ENCODE measurements at places on chromosomes 1 and 21.

GRCh38 chr21:17784604-17785402 is 34.4 kb downstream of the C21orf91 start:
- DNase-seq = no peak

DNA sequence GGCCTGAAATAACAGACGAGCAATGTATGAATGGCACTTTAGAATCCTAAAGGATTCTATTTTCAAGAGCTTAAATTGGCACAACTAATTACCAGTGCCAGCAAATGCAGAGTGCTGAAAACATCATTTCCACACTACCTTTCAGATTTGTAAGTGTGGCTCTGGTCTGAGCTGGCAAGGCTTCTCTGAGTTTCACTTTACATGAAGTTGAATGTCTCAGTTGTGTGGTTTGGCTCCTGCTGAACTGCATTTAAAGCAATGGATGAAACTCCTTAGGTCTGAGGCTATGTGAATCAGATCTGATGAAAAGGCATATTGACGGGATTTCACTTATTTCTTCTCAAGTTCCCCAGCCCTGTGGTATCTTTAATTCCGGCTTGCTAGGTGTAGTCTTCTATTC is 114.8 kb upstream of the PTGFR start:
- DNase-seq = no peak

DNA sequence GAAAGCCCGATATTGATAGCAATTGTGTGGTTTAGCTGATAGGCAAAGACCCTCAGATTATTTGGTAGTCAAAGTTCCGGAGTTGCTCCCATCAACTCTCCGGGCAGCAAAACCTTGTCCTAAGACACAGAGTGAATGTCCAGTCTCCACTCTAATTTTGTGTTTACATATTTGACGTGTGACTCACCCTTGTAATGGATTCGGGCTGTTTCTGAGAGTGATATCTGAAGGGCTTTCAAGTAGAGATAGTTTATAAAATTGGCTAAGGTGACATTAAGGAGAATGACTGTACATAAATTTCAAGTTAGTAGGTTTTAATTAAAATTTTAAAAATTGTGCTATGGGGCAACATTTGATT is 154.2 kb downstream of the CNIH3 start:
- DNase-seq = no peak

DNA sequence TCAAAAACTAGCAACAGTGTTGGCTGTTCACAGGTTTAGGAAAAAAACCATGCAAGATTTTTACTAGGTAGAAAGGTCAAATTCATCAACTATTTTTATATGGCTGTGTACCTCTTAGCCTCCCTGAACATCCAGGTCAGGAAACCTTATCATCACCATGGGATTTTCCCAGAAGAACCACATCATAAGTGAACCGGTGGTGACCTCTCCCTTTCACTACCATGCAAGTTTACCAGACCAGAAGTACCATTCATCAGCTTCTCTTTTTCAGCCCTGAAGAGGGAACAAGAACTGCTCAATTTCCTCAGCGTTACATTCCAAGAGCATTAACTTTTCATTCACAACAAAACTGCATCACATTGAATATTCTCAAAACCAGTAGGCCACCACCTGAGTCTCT is 5.9 kb downstream of the SSBP3 start:
- no peak for DNase-seq

DNA sequence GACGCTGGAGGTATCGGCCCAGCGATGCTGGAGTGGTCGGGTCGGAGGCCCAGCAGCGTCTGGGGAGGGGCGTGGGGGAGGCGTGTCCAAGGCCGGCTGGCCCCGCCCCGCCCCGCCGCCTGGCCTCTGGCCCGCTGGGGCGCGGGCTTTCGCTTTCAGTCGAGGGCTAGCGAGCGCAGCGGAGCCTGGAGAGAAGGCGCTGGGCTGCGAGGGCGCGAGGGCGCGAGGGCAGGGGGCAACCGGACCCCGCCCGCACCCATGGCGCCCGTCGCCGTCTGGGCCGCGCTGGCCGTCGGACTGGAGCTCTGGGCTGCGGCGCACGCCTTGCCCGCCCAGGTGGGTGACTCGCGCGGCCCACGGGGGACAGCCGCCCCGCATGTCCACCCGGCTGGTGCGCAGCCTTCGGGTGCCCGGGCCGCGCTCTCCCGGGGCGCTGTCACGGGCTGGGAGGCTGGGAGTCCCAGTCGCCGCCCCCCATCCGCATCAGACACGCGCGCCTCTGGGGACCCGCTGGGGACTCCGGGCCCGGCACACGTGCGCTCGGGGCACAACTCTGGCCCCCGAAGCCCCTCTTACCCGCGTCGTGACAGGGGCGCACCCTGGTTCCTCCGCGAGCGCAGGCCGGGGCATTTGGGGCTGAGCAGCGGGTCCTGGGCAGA is at the start of gene TNFRSF1B:
TNFRSF1B (plus strand) TSS at position 158 of the 659 bp plus-strand sequence; CDS start at position 259, 101 bp downstream.
- DNase-seq = no peak

- peak; percentile 59 for DNase-seq
Measured at GRCh38 chr1:185733818-185734735, at the start of gene HMCN1. Gene HMCN1 (plus strand): TSS chr1:185734391. CDS start chr1:185734780, 389 bp downstream.

GRCh38 chr1:205351984-205352713 is 4.6 kb downstream of the KLHDC8A start:
- no peak for DNase-seq

GRCh38 chr1:23422941-23423340 is 1.6 kb downstream of the TCEA3 start:
- no peak for DNase-seq

DNA sequence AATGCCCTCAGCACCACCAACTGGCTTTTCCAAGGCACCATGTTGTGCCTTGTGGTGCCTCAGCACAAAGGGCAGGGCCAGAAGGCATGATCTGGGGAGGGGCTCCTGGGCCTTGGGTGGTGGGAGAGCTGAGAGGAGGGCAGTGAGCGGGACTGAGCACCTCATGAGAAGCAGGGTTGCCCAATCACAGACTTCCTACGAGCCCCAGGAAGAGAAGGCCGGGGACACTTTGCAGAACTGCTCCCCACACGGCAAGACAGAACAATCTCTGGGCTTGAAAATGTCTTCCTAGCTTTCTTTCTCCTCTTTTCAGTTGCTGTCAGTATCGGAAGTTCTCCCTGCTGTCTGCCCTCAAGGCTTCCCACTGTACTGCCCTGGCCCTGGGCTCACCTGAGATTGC is 6.8 kb downstream of the KCNJ10 start:
- no peak for DNase-seq

DNA sequence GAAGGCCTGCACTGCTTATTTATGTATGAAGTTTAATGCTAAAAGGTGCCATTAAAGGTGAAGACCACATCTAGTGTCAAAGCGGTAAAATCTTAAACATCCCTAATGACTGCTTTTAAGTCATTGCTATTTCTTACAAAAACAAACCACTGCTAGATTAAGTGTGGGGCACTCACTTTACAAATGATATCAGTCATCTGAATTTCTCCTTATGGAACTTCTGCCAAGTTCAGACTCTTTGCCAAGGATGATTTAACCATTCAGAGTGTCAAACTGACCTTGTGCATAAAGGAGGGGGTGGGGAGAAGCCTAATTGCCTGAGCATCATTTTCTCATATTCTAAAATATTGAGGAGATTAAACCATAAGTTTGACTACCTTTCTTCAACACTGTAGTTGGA is 271.5 kb downstream of the TGFB2 start:
- no peak for DNase-seq

GRCh38 chr1:2546515-2547209 is 9.5 kb upstream of the TNFRSF14 start:
- peak; percentile 94 for DNase-seq

- no peak for DNase-seq
Measured at GRCh38 chr1:180424848-180425457, 77.4 kb downstream of the ACBD6 start.

- DNase-seq = no peak
Measured at GRCh38 chr1:154496383-154496782, 5.6 kb upstream of the TDRD10 start.

DNA sequence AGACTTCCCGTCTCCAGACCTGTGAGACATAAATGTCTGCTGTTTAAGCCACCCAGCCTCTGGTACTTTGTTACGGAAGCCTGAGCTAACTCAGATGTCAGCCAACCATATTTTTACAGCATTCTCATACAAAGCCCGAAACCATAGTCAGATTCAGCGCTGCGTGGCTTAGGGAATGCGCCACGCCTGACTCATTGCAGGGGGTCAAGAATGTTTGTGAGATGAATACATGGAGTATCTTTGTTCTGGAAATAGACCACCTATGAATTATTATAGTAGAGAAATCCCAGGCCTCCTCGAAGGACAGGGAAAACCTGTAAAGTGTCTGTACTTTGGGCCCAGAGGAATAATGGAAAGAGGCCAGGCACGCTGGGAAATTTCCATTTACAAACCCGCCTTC is 434.8 kb downstream of the CAMTA1 start:
- DNase-seq = no peak

GRCh38 chr1:82160036-82160435 is 359.3 kb downstream of the ADGRL2 start:
- DNase-seq = no peak

- no peak for DNase-seq
Measured at GRCh38 chr1:205576805-205577761, 54.7 kb downstream of the ELK4 start.

DNA sequence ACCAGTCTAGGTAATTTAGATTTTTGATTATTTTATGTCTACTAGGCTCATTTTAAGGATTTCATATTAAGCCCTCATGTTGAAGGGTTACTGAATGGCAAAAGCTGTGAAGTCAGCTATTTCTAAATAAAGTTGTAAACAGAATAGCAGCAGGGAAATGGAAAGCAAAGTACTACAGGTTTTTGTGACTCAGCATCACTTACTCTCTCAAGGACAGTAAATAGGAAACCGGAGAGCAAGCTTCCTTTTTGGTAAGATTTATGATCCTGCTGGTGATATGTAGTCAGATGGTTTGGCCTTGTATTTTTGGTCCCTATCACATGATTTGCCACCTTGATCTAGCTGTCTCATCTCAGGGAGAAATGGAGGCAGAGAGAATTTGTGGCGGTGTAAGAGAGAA is 226.0 kb downstream of the RPS6KC1 start:
- DNase-seq = no peak

DNA sequence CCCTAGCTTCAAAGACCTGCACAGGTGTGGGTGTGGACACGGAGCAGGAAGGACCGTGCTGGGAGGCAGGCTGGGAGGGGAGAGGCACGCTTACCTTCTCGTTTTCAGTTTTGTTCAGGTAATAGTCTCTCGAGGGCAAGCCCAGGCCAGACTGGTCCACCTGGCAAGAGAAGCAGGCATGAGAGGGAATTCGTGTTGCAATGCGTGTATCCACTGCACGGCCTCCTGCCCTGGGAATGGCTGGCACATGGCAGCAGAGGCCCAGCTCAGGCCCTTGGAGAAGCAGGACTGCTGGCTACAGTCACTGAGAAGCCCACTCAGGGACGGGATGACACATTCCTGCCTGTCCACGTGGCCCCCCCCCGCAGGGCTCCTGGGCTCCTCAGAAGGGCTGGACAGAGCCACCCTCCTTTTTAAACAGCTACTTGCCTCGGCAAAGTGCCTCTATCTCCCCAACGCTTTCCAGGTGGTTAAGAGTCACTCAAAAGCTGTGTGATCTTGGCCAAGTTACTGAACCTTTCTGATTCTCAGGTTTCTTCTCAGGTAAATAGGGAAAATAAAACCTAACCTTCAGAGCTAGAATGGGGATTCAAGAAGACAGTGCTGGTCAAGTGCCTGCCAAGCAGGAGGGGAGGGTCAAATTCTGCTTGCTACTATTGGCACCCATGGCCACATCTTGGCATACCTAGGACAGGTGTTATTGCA is 32.7 kb downstream of the ECE1 start:
- no peak for DNase-seq

DNA sequence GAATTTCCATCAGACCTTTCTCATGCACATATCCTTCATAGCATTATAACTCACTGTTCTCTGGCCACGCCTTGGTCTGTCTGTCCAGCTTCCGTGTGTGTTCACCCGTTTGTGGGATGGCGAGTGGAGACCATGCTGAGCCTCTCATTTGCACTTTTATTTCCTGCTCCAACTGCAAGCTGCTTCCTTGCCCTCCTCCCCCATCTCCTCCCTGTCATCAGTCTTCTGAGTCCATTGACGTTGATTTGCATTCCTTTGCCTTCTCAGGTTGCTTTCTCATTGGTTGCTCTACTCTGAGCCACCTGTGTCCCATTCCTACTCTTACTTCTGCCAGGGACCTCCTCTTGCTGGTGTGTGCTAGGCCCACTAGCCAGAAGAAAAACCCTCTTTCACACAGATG is 146.4 kb downstream of the NOS1AP start:
- DNase-seq = no peak

GRCh38 chr1:181936768-181937581 is 124.5 kb downstream of the ZNF648 start:
- peak; percentile 17 for DNase-seq

- no peak for DNase-seq
Measured at GRCh38 chr1:29547300-29547699, 311.0 kb downstream of the PTPRU start.

DNA sequence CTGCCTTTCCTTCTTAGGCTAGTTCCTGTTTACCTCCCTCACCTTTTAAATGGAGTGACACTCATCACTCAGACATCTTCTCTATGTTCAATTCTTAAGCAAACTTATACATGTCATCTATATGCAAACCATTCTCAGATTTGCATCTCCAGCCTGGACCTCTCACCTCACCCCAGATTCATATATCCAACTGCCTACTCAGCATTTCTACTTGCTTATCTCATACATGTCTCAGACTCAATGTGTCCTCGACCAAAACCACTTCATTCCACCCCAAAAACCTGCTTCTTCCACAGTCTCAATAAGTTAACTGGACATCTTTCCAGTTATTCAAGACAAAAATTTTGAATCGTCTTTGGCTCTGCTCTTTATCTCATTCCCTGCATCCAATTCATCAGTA is 62.6 kb downstream of the ERICH3 start:
- no peak for DNase-seq

GRCh38 chr1:97739596-97740103 is 181.2 kb downstream of the DPYD start:
- no peak for DNase-seq

DNA sequence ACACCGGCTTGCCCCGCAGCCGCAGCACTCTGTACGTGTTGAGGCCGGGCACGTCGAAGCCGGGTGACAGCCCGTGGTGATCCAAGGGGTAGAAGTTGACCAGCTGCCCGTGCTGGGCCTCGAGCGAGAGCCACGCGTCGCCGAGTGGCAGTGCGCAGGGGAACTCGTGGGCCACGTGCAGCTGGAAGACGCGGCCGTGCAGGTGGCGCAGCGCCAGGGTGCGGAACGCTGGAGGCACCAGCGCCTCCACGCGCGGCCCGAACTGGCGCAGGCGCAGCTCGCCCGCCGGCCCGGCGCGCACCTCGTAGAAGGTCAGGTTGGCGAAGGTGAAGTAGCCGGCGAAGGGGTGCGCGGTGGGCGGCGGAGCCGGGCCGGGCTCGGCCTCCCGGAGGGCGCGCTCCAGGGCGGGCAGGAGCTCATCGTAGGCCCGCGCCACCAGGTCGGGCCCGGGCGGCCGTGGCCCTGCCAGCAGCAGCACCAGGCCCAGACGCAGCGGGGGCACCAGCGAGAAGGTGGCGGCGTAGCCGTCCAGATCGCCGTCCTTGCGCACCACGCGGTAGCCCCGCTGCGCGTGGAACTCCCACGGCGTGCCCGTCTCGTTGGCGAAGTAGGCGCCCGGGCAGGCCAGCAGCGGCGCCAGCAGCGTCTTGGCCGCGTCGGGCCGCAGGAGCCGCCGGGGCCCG is 19.5 kb downstream of the LACTBL1 start:
- no peak for DNase-seq

- DNase-seq = no peak
Measured at GRCh38 chr1:71339238-71339637, 258.4 kb upstream of the ZRANB2 start.

Measured in CMK (cell line).